ENCODE measurements at places on chromosomes 4 and X. TPM values are rescaled to one million over a fixed set of nuclear protein-coding genes. Genes with fewer than 3 reads are reported as not detected.

The RBMXL3 gene
- not detected for total RNA-seq

The TEX13C gene
- not detected for total RNA-seq

The STS gene
- 12.5 TPM for total RNA-seq

The MAGEA1 gene
- not detected for total RNA-seq

The DIAPH2 gene
- 44.8 TPM for total RNA-seq

The DCAF12L2 gene
- total RNA-seq = not detected

- H3K4me3 ChIP-seq = no peak overlapping the region
- no peaks in the 10 kb centered on the region for H3K36me3 ChIP-seq
- DNase-seq = no peak
Observed at GRCh38 chr4:110294165-110294564, 95.8 kb upstream of the ELOVL6 start.

- DNase-seq = no peak
- no peaks in the 10 kb centered on the region for H3K27me3 ChIP-seq
- H3K4me3 ChIP-seq = no peak overlapping the region
- no peak overlapping the region for H3K27ac ChIP-seq
- no peaks in the 10 kb centered on the region for H3K36me3 ChIP-seq
Observed at GRCh38 chr4:110075083-110075738, 123.2 kb downstream of the ELOVL6 start.

- H3K36me3 ChIP-seq = no peaks in the 10 kb centered on the region
- H3K4me3 ChIP-seq = no peak overlapping the region
- no peak overlapping the region for H3K27ac ChIP-seq
- H3K4me1 ChIP-seq = peaks cover 2% of the 10 kb centered on the region
Observed at GRCh38 chrX:29478336-29479069, 736.9 kb upstream of the MAGEB2 start.

All from aorta (tissue), 5 donors.